ENCODE measurements at places on chromosomes 1 and 21. TPM values are rescaled to one million over a fixed set of nuclear protein-coding genes. Genes with fewer than 3 reads are reported as not detected.

YTHDF2 gene
- total RNA-seq = 69.5 TPM

PLPPR5 gene
- total RNA-seq = not detected

SRSF11 gene
- total RNA-seq = 157 TPM

DCST1 gene
- under 0.01 TPM for total RNA-seq

ANGEL2 gene
- total RNA-seq = 39.9 TPM

IRF6 gene
- 5.4 TPM for total RNA-seq

RASAL2 gene
- total RNA-seq = 5.4 TPM

TYW3 gene
- total RNA-seq = 9.7 TPM

All from hematopoietic multipotent progenitor cell (in vitro differentiated cells).